Omental fat pad (tissue), 4 donors: ENCODE measurements at places on chromosomes 3 and 15. TPM values are rescaled to one million over a fixed set of nuclear protein-coding genes. Genes with fewer than 3 reads are reported as not detected.

- no peak for DNase-seq
These were observed 184.2 kb upstream of the TPM1 start for GRCh38 chr15:62858343-62858742.

- no peak for DNase-seq
These were observed 305.5 kb downstream of the GRM7 start for GRCh38 chr3:7166460-7166859.

- no peak for DNase-seq
These were observed 462 bp downstream of the IGDCC3 start for GRCh38 chr15:65377105-65377975.

DNA sequence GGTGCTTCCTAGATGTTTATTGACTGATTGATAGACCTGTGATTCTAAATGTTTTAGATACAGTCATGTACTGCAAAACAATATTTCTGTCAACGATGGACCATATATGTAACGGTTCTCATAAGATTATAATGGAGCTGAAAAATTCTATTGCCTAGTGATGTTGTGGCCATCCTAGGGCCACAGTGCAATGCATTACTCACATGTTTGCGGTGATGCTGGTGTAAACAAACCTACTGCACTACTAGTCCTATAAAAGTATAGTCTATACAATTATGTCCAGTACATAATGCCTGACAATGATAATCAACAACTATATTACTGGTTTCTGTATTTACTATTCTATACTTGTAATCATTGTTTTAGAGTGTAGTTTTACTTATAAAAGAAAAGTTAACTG, 46.8 kb downstream of the CHST2 start:
- DNase-seq: no peak

DNA sequence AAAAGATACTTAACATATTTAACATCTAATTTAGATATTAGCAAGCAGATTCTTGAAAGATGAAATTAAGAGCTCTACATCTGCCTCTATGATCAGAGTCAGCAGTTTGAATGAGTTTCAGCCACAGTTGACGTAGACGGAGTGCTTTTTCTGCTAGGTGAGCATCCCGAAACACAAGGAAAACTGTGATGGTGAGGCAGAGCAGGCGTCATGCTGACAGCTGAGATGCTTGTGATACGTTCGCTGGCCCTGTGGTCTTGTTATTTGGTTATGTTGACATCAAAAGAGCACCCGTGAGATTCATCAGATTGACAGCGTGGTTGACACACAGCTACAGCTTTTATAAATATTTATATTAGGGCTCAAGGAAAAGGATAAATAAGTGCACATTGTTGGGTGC, 19.6 kb upstream of the GOLGA8B start:
- DNase-seq: no peak

DNA sequence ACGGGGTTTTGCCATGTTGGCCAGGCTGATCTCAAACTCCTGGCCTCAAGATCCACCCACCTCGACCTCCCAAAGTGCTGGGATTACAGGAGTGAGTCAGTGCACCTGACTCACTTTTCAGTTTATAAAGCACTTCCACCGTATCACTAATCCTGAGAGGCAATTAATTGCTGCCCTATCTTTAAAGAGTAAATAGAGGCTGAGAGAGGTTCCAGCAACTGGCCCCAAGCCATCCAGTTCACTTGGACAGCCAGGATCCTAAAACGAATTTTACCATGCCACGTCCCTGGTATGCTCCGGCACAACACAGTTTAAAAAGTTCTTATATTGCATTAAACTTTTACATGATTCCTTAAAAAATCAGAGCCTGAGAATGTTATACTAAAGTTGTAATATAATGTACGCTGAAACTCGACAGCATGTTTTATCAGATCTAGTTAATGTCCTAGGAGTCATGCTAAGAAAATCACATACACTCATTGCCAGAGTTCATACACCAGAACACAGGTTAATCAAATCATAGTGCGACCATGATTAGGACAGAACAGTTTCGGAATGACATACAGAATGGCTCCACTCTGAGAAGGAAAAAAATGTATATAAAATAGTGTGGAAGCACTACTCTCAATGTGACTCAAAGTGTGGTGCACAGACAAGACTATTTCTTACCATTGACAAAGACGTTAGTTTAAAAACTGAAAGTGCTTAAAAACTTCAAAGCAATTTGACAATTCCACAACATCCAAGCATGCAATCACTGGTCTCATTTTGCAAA, 125.4 kb downstream of the ULK4 start:
- no peak for DNase-seq

DNA sequence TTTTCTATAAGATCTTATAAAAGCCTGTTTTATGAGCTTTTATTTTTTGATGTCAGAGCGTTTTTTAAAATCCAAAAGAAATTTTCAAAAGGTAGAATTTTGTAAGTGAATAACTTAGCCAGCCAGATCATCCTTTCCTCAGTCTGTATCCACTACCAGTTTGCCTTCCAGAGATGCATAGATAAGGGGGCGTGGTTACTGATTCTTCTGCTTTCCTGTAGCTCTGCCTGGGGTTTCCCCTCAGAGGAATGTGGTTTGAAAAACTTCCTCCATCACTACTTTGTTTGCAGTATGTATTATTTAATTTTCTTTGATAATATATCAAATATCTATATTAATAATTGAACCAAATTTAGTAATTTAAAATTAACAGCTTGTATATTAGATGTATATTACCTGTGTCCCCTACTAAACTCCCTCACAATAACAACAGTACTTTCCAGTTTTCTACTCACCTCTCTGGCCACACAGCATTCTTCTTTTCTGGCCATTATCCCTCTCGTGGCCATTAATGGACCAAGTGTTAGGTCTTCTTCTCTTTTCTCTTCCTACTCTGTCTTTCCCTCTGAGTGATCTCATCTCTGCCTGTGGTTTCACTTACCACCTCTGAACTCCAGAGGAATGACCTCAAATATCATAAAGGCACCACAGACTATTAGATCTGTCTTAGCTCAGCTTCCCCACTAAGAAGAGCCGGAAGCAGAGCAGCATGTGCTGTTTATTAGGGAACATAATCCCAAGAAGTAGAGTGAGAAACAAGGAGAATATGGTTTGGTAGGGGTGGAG, 239.7 kb downstream of the UBE2E2 start:
- no peak for DNase-seq

- DNase-seq: no peak
These were observed 61.6 kb upstream of the RYK start for GRCh38 chr3:134312072-134312872.

GRCh38 chr3:26623419-26624208, 1.0 kb downstream of the LRRC3B start:
- DNase-seq: no peak

DNA sequence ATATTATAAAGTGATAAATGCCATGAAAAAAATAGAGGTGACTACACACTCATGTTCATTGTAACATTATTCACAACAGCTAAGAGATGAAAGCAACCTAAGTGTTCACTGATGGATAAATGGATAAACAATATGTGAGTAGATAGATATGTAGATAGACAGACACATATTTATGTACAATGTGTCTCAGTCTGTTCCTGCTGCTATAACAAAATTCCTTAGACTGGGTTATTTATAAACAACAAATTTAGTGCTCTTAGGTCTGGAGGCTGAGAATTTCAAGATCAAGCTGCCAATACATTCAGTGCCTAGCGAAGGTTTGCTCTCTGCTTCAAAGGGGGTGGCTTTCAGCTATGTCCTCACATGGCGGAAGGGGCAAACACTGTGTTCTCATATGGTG, 312.5 kb downstream of the ZNF621 start:
- DNase-seq: no peak

DNA sequence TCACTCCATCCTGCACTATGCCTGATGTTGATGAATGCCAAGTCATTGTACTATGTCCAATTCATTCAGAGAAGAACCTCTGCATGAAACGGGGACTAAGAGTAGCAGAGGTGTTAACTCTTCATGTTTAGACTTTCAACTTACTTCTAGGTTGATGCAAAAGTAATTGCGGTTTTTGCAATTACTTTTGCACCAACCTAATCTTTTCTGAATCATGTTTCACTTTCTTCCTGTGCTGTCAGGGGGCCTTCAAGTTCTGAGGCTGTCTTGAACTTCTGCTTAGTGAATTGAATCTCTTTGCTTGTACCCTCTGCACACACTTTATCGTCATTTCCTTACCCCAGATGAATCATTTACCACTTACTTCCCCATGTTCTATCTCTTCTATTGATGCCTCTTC, 636.2 kb downstream of the NAALADL2 start:
- no peak for DNase-seq

- DNase-seq: no peak
These were observed 531.9 kb downstream of the AGBL1 start for GRCh38 chr15:86611417-86612040.

DNA sequence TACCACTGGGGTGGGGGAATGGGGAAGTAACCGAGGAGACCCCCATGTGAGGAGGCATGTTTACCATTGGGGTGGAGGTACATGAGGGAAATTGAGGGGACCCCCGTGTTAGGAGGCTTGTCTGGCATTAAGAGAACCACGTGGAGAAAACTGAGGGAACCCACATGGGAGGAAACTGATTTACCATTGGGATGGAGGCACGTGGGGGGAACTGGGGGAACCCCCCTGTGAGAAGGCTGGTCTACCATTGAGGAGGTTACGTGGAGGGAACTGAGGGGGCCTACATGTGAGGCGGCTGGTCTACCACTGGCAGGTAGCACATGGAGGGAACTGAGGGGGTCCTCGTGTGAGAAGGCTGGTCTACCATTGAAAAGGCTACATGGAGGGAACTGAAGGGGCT, 159.4 kb downstream of the FBLN2 start:
- DNase-seq: no peak

DNA sequence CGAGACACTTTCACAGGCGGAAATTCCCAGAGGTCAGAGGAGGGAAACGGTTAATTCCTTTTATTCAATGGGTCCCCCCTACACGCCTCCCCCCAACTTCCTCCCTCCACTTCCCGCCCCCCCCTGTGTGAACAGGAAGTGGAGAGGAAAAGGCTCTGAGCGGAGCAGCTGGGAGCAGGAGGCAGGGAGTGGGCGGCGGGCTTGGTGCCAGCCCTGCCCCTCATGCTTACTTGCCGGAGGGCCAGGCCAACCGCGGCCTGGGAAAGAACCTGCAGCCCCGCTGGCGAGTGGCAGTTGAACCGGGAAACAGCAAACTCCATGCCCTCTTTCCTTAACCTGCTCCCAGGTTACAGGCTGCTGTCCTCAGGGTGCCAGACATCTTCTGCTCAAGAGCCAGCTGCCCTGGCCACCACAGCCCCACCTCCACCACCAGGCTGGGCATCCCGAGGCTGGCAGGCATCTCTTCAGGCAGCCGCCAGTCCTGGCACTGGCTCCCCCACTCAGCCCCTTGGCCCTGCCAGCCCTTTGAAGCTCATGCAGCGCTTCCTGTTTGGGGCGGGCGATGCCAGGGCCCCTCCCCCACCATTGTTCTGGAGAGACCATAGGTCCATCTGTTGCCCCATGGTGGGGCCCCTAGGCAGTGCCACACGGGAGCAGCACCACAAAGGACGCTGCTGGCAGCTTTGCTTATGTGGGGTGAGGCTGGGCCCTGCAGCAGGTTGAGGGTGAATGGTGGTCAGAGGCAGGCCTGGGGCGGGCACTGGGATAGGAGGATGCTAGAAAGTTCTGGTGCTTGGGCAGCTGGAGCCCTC, 12.9 kb downstream of the VPS18 start:
- no peak for DNase-seq

- DNase-seq: no peak
These were observed 90.0 kb downstream of the PIK3R4 start for GRCh38 chr3:130656627-130657026.

GRCh38 chr15:84113919-84114318, 121.7 kb upstream of the GOLGA6L4 start:
- DNase-seq: no peak

DNA sequence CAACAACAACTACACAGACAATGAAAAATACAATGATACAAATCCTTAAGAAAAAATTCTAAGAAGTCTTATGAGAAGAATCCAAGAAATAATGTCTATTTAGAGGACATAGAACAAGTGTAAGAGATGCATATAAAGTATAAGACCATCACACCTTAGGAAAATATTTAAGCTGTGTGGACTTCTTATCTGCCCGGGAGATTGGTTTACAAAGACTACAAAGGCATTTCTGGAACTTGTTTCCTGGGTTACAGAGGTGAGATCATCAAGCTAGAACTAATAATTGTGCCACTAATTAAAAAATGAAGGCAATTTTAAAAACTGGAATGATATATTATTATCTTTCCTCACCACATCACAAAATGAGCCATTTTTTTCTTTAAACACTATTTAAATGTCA, 507.1 kb downstream of the GRM7 start:
- no peak for DNase-seq

LRRC31 gene
- not detected for total RNA-seq

SEMA6D gene
- total RNA-seq: 3.4 TPM

SLC9C1 gene
- 1.4 TPM for total RNA-seq

LINGO1 gene
- 0.36 TPM for total RNA-seq

ZMYND10 gene
- total RNA-seq: 0.96 TPM

CHRM5 gene
- total RNA-seq: not detected

NR2E3 gene
- 0.24 TPM for total RNA-seq

CRTAP gene
- total RNA-seq: 271 TPM

PPM1L gene
- 30.4 TPM for total RNA-seq

UROC1 gene
- total RNA-seq: not detected

CNTN6 gene
- total RNA-seq: not detected

GRIP2 gene
- total RNA-seq: 0.69 TPM

FXR1 gene
- 107 TPM for total RNA-seq

COL6A5 gene
- not detected for total RNA-seq
